ENCODE measurements at places on chromosomes 11 and 22.
A peak's percentile ranks its signal among the peaks of the same experiment; 100 is the strongest.

DNA sequence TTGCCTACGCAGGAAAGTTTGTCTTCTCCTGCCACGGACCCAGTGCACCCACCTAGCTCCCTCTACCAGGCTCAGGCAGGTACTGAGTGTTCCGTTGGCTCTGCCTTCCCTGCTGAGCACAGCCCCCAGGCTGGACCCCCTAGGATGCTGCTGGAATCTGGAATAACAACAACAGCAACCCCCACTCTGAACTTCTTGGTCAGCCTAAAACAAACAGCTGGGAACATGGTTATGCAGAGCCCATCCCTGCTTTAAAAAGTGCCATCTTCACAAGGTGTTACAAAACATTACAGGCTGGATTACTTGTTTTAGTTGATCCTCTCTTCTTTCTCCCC is 1.8 kb downstream of the OPCML start:
- no peak for DNase-seq

DNA sequence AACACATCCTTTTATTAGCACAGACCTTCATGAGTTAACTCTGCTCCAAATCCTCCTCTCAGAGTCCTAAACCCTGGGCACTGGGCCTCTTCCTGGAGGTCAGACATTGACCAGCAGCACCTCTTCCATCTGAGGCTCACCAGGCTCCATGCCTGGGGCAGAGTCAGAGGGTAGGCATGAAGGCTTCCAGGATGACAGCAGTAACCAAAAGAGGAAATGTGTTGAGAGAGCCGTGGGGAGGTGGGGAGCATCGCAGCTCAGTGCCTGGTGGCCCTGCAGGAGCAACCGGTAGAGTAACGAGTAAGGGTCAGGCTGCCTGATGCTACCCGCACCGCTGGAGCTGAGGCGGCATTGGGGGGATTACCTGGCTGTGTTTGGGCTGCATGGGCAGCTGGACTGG is 9.4 kb upstream of the NAV2 start:
- no peak for DNase-seq

GRCh38 chr22:27671413-27671935 is 130.1 kb downstream of the MN1 start:
- no peak for DNase-seq

GRCh38 chr22:17831501-17832251 is 57.4 kb upstream of the BID start:
- no peak for DNase-seq

GRCh38 chr22:29701155-29701999 is 18.4 kb upstream of the CABP7 start:
- DNase-seq, result peak; percentile 62

GRCh38 chr22:27997538-27997937 is 78.5 kb upstream of the PITPNB start:
- DNase-seq, result no peak

DNA sequence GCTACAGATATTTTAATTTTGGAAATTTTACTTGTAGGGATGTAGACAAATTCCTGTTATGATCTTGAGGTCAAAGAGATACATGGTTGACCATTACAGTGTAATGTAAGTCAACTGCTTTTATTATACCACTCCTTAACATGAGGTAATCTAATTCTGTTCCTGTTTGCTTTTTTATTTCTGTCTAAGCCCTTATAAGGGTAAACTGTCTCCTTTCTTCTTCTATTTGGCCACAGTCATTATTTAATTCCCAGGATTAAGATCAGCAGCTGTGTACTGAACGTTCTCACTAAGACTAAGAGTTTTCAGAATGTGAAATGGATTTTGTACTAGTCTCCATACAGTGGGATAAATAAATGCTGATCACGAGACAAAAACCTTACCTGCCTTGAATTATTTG is 32.8 kb downstream of the C2CD3 start:
- no peak for DNase-seq

DNA sequence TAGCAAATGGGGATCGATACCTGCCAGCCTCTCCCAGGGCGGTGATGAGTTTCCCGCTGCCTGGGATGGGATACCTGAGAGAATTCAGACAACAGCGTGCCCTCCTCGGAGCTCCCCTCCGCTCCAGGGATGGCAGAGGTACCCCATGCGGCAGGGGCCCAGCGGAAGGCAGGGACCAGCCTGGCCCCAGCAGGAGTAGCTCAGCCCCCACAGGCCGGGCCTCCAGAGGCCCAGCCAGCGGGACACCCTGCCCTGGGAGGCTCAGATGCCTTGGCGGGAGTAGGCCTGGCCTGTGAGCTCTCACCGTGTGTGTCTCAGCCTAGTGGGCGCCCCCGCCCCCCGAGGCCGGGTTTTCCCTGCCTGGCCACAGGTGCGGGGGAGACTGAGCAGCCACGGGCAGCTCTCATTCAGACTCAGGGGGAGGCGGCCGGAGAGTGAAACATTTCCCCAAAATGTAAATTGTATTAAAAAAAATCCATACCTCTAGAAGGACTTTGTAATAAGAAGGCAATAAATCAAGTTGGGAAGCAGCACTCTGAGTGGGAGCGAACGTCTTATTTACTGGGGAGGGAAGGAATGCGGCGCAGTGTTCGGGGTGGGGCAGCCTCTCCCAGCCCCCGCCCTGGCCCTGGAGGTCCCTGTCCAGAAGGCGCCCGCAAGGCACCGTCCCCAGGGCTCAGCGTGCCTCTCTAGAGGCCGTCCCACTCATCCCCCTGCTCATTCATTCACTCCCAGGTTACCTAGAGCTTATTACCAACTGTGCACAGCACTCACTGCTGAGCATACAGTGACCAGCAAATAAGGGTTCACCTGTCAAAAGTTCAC is 888.0 kb downstream of the BRD1 start:
- no peak for DNase-seq

DNA sequence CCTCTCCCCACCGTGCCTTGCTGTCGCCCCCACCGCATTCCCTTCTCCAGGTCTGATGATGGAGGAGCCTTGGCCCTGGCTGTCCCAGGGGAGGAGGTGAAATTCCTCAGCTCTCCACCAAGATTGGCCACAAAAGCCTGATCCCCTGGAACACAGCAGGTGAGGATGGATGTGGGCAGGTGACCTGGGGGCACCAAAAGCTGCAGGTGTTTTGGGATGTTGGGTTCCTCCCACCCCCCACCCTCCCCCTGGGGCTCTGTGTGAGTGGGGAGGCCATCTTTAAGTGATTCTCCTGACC is 639 bp downstream of the TRIOBP start:
- no peak for DNase-seq

- DNase-seq, result no peak
These were observed 546 bp downstream of the GNB1L start for GRCh38 chr22:19853879-19854777.

- DNase-seq, result no peak
These were observed 465.1 kb downstream of the MN1 start for GRCh38 chr22:27336151-27337090.

DNA sequence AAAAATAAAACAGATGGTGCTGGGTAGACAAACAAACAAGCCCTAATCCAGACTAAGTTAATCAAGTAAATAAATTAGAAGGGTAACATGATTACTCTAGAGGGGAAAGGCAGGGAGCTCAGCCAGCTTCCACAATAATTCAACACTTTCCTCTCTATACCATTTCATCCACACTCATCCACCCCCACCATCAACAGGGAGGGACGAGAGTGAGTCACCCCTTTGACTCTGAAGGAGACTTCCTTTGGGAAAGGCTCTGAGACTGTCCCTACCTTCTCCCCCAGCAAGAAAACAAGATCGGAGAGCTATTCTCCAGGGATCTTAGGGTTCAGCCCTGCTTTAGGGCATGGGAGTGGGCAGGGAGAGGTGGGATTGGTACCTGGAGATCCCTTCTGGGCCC is 33.1 kb downstream of the TRIM66 start:
- no peak for DNase-seq

DNA sequence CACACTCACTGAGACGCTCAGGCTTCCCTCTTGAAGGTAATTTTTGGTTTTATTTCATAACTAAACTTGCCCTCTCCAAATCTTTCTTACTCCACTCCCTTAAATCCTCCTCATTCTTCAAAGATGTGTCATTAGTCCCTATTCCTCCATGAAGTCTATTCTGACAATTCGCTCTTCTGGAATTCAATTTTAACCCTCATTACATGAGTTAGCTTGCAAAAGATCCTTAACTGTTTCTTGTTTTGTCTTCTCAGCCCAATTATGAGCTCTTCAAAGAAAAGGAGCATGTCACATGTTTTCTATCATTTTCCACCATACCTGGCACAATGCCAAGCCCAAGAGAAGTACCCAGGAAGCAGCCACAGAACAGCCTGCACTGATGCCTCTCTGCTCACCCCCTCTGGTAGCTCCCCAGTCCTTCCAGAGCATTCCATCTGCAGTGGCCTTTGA is 13.0 kb downstream of the GALNT18 start:
- DNase-seq, result no peak

DNA sequence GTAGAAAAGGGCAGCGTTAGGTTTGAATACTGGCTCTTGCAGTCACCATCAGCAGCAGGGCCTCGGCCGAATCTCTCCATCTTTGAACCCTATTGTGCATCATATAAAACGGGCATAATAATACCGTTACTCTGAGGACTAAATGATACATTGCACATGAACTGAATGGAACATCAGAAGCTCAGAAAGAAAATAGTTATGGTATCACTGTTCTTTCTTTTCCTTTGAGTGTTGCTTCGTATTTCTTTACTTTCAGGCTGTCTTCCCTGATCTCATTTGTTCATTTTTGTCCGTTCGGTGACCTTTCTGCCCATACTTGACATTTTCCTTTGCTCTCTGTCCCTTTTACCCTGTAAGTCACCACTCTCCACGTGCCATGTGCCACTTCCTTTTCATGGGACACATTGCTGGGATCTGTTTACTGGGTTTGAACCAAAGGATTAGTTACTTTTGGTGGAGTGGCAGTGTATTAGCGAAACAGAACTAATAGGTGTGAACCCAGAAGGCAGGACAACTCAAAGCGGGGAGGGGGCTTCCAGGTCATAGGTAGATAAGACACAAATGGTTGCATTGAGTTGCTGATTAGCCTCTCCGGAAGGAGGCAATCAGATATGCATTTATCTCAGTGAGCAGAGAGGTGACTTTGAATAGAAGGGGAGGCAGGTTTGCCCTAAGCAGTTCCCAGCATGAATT is 717 bp upstream of the ZNF202 start:
- DNase-seq, result no peak

GRCh38 chr22:12601870-12602779 is 2925.9 kb upstream of the OR11H1 start:
- DNase-seq, result no peak

GRCh38 chr11:65802841-65803240 is 16.0 kb downstream of the OVOL1 start:
- no peak for DNase-seq

- no peak for DNase-seq
These were observed 22.0 kb downstream of the ARAP1 start for GRCh38 chr11:72730243-72730642.

- DNase-seq, result no peak
These were observed 268.4 kb downstream of the NELL1 start for GRCh38 chr11:20937826-20938225.

GRCh38 chr11:67584881-67585873 is 1.6 kb downstream of the GSTP1 start:
- no peak for DNase-seq

DNA sequence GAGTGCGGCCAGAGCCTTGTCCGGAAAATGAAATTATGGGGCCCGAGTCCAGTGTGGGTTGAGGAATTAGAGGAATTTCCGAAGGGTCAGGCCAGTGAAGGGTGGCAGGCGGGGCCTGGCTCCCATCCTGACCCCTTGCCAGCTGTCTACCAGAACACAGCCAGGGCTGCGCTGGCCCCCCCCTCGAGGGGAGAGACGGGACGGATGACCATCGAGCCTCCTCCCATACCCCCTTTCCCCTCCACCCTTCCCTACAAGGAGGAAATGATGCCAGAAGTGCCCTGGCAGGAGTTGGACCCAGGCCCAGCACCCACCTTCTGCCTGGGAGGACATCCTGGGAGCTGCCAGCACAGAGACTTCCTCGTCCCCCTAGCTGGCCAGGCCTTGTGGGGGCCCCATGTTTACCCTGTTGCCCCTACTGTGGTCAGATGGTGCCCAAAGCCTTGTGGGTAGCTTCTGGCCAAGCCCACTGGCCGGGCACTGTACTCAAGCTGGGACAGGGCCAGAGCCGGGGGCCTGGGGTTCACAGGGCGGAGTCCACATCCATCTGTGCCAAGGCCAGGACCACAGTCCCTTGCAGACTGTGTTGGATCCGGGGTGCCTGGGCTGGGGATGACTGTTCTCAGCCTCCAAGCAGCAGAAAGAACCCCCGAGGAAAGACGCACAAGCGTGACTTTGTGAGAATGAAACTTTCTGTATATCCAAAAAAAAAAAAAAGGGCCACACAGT is 20.8 kb downstream of the ARVCF start:
- no peak for DNase-seq

GRCh38 chr11:22465620-22466019 is 127.4 kb downstream of the SLC17A6 start:
- no peak for DNase-seq

GRCh38 chr22:25406510-25407210 is 157.8 kb upstream of the GRK3 start:
- no peak for DNase-seq

GRCh38 chr11:2515401-2516275 is 70.8 kb downstream of the KCNQ1 start:
- DNase-seq, result no peak

GRCh38 chr11:38191101-38191500 is 1593.1 kb upstream of the RAG2 start:
- DNase-seq, result no peak

DNA sequence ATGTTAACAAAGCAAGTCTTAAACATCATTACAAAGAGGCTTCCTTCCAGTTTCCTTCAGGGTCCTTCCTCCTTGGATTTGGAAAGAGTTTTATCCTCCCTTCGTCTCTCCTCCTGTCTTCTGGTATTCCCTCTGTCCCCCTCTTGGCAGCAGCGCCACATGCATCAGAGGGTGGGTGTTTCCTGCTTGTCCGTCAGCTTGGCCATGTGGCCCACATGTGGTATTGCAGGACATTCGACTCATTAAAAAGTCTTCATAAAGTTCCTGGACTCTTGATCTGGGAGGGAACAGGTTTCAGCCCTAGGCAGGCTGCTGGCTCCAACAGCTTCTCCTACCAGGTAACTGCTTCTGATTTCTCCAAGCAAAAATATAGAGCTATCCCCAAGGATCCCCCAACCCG is 189.8 kb downstream of the CSNK2A3 start:
- no peak for DNase-seq

GRCh38 chr11:62400760-62401159 is 18.1 kb upstream of the SCGB1A1 start:
- DNase-seq, result no peak

DNA sequence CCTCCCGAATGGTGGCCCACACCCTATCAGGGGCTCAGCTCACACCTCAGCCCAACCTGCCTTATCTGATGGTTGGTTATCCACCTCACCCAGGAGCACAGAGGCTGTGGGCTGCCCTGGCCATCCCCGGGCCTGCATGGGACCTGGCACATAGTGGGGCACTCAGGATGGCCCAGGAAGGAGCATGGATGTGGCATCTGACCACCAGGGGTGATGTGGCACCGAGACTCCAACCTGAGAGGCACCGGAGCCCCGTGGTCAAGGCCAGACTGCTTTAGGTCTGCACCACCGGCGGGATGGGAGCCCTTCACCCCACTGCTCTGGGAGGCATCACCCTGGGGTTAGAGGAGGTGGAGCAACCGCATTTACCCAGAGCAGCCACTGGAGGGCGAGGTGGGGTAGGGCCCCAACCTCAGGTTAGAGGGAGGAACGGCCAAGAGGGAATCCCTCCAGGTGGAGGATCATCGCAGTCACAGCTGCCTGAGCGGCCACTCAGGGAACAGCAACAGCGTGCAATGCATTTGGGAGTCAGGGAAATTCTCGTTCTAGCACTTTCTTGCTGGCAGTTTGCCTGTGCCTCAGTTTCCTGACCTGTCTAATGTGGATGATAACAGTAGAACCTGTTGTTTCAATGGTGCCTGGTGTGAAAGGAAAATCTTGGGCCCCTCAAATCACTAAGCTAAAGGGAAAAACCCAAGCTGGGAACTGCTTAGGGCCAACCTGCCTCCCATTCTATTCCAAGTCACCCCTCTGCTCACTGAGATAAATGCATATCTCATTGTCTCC is 52.9 kb upstream of the CARS1 start:
- no peak for DNase-seq

Data from NCI-H2081 (cell line).